ENCODE measurements at places on chromosomes 7 and 10.

DNA sequence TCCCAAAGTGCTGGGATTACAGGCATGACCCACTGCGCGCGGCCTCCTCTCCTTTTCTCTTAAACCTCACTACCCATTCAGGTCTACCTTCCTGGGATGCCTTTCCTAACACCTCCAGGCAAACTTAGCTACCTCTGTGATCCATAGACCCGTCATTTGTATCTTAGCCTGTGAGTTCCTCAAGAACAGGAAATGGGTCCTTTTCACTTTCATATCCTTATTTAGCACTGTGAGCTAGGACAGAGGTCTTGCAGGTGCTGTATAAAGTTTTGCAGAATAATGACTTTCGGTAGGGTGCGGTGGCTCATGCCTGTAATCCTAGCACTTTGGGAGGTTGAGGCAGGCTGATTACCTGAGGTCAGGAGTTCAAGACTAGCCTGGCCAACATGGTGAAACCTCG, 215.7 kb downstream of the RELN start:
- DNase-seq, result no peak

DNA sequence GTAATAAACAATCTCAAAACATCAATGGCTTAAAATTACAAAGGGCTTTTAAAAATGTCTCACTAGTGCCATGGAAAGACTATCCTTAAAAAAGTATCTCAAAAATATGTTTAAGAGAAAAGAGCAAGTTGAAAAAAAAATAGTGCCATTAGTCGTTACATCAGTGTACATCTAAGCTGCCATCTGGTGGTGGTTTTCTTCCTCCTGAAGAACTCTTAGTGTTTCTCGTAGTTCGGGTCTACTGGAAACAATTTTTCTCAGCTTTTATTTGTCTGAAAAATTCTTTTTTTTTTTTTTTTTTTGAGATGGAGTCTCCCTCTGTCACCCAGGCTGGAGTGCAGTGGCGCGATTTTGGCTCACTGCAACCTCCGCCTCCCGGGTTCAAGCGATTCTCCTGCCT, 5.9 kb upstream of the GARIN1A start:
- DNase-seq, result no peak

DNA sequence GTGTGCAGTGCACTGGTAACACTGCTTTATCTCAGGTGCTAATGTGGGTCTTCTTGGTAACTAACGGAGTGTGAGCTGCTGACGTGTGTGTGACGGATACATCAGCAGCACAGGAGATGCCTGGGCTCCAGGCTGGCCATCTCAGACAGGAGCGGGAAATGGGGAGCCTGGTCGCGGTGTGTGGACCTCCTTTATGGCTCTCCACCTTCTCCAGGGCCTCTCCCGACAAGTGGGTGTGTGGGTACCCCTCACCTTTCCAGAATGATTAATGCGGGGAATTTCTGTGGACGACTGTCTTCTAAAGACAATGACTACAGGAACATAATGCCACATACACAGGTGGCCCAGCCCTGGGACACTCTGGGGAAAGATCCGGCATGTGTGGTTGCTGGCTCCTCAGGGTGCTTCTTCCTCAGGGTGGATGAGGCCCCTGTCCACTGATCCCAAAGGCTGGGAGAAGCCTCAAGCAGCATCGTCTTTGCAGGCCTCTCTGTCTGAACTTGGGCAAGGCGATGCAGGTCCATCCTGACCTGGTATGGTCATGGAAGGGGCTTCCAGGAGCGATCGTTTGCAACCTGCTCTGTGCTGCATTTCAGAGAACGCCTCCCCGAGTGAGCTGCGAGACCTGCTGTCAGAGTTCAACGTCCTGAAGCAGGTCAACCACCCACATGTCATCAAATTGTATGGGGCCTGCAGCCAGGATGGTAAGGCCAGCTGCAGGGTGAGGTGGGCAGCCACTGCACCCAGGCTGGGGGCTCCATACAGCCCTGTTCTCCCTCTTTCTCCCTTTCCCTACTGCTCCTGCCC, 20.3 kb upstream of the CSGALNACT2 start:
- no peak for DNase-seq

DNA sequence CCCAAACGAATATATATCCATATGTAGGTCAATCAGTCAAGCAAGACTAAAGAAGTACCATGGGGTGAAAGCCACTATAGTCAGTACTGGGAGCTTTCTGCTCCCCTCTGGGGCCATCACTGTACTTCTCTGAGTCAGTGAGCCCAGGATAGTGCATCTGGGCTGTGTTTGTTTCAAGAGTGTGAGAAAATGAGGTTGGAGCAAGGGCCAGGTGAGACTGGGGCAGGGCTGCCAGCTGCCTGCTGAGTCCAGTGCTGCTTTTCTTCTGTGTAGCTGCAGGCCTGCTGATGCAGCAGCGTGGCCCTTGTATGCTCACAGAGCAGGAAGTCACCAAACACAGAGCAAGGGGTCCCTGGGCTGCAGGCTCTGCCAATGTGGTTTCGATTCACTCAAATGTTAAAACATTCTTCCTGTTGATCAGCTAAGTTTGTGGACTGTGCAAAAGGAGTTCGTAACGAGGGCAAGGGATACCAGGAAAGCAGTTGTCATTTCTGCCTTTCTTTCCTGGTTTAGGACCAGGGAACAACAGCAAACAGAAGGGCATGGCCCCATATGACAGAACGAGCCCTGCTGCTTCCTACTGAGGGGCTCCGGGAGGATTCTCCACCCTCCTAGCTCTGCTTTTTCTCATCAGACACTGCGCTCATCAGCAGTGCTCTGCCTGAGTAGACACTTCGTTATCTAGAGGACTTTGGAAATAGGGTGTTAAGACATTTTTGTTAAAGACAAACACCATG, 65.4 kb upstream of the TNS3 start:
- DNase-seq, result no peak

DNA sequence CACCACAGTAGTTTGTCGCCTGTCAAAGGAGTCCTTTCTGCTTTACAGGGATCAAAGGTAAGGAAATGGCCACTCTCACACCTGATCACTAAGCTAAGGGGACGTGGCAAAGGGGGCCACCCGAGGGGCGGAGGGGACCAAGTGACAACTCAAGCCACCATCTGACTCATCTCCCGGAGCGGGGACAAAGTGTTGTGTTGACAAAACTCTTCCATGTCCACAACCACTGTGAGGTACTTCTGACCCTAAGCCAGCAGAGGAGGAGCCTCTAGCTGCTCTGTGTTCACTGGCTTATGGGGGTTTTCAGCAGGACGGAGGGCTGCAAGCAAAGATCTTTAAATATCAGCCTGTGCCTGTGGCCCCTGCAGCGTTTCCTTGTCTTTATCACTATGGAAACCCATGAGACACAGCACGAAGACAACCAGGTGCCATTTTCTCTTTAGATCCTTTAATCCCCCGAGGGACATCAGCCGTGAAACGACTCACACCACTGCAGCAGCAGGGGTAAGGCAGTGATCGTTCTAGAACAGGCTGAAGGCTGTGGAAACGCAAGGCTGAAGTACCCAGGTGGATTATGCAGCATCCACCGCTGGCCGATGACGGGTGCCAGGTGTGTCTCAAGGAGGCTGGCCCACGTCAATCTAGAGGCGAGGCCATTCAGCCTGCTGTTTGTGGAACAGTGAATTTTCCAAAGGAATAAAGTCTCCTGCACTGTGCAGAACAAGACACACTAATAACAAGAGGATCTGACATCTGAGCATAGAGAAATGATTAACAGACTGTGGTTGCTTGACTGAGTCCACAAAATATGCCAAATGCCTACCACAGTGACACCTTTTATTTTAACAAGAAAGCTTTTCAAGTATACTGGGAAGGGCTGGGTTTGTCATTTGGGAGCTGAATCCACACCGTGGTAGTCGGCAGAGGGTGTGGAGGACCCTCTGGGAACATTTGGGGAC, 26.6 kb upstream of the DDC start:
- no peak for DNase-seq

GRCh38 chr7:94576316-94576715, 66.7 kb downstream of the CASD1 start:
- DNase-seq, result no peak

- DNase-seq, result peak; percentile 28
Observed at GRCh38 chr10:131641231-131641630, 259.6 kb upstream of the PPP2R2D start.

DNA sequence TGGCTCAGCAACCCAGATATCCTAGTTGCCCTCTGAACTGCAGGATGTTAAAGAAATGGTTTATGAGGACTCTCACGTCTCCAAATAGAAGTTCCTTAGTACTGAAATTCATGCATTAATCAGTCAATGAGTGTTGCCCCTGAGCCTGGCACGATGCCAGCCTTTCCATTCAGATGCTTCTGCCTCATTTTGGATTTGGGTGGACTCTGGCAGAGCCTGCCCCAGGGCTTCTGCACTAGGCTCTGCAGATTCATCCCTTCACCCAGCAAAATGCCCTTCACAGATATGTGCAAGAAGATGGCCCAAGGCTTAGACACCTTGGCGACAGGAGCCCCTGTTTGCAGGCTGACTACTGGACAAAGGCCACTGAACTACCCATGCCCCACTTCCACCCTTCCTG, 747.8 kb downstream of the GRID1 start:
- no peak for DNase-seq

- DNase-seq, result no peak
Observed at GRCh38 chr10:113619401-113619800, 44.4 kb downstream of the NRAP start.

DNA sequence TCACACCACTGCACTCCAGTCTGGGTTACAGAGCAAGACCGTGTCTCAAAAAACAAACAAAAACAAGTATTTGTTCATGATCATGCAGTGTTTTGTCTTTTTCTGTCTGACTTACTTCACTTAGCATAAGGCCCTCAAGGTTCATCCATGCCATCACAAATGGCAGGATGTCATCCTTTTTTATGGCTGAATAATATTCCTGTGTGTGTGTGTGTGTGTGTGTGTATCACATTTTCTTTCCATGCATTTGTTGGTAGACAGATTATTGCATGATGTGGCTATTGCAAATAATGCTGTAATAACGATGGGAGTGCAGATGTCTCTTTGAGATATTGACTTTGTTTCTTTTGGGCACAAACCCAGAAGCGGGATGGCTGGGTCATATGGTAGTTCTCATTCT, 14.3 kb upstream of the MNX1 start:
- DNase-seq, result no peak

- no peak for DNase-seq
Observed at GRCh38 chr10:32347363-32348022, 535 bp upstream of the EPC1 start.

DNA sequence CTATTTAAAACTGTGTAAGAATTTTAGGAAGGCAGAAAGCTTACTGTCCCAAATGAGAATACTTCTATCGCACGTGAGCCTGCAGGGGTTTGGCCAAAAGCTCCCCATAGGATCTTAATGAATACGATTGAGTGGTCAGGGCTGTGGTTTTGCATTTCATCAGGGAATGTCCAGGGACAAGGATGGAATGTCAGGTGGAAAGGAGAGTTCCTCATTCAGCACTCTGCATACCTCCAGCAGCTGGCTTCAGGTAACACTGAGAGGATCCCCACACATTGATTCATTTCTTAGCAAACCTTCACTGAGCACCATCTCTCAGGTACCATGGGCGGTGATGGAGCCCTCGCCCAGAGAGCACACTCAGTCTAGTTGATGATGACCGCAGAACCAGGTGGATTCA, 27.2 kb downstream of the ANK3 start:
- DNase-seq, result no peak

Measured in HuH-7.5 (cell line).